ENCODE measurements at places on chromosomes 13 and 19. TPM values are rescaled to one million over a fixed set of nuclear protein-coding genes. Genes with fewer than 3 reads are reported as not detected.

GIPR gene
- 5.8 TPM for total RNA-seq

AXL gene
- 271 TPM for total RNA-seq

CYP2A7 gene
- not detected for total RNA-seq

SPRY2 gene
- total RNA-seq = 15.8 TPM

OCEL1 gene
- total RNA-seq = 30.6 TPM

CELF5 gene
- 0.48 TPM for total RNA-seq

ZNF580 gene
- total RNA-seq = 64.7 TPM

RFPL4A gene
- total RNA-seq = not detected

RNF17 gene
- not detected for total RNA-seq
